MG63 (cell line): ENCODE measurements at places on chromosomes 6 and 20. TPM values are rescaled to one million over a fixed set of nuclear protein-coding genes. Genes with fewer than 3 reads are reported as not detected.

The FAM50B gene
- total RNA-seq = not detected in 2 replicates

The AURKA gene
- 86.4 and 130 TPM in 2 replicates for total RNA-seq

The HBS1L gene
- total RNA-seq = 78.6 and 86.9 TPM in 2 replicates

The SLC26A8 gene
- not detected in 2 replicates for total RNA-seq

The FLRT3 gene
- total RNA-seq = 32.3 and 51.6 TPM in 2 replicates

The CAGE1 gene
- 0.49 TPM in 1 of 2 replicates, not detected in the other for total RNA-seq

The PI3 gene
- total RNA-seq = not detected in 2 replicates

The CRISP3 gene
- not detected in 2 replicates for total RNA-seq

The GTF3C6 gene
- 22.3 and 68.3 TPM in 2 replicates for total RNA-seq

The BHLHE23 gene
- not detected in 2 replicates for total RNA-seq

The RGS17 gene
- total RNA-seq = 0.20 and 0.36 TPM in 2 replicates

The IL17A gene
- total RNA-seq = not detected in 2 replicates

The AKAP12 gene
- 5.7 and 7.9 TPM in 2 replicates for total RNA-seq

The TOP1 gene
- 21.3 and 28.5 TPM in 2 replicates for total RNA-seq

The MYLIP gene
- 9.7 and 14.3 TPM in 2 replicates for total RNA-seq

The TSPO2 gene
- total RNA-seq = not detected in 2 replicates

The LY6G6C gene
- total RNA-seq = not detected in 2 replicates

The EYS gene
- total RNA-seq = not detected in 2 replicates

The C6orf132 gene
- 0.07 and 0.17 TPM in 2 replicates for total RNA-seq

The CLDN20 gene
- not detected in 2 replicates for total RNA-seq

The SPAG4 gene
- 0.47 and 1.4 TPM in 2 replicates for total RNA-seq

The DEFB128 gene
- total RNA-seq = not detected in 2 replicates

The FAM83C gene
- not detected in 2 replicates for total RNA-seq

The SCGN gene
- total RNA-seq = not detected in 2 replicates

The ZNF322 gene
- total RNA-seq = 9.1 and 11.8 TPM in 2 replicates

The MYLK2 gene
- not detected in 2 replicates for total RNA-seq

The PRL gene
- total RNA-seq = not detected in 2 replicates

The TMEM217 gene
- total RNA-seq = 0.17 and 0.36 TPM in 2 replicates

The TMC2 gene
- total RNA-seq = not detected in 2 replicates

The SMPDL3A gene
- 2.0 and 2.1 TPM in 2 replicates for total RNA-seq

The ADGRB3 gene
- not detected in 2 replicates for total RNA-seq

The BTNL2 gene
- not detected in 2 replicates for total RNA-seq

The C6orf58 gene
- not detected in 2 replicates for total RNA-seq

The ABHD16B gene
- not detected in 2 replicates for total RNA-seq

The ACOT13 gene
- total RNA-seq = 1.9 and 3.7 TPM in 2 replicates

The ANKEF1 gene
- total RNA-seq = 0.79 and 1.3 TPM in 2 replicates

The F13A1 gene
- not detected in 2 replicates for total RNA-seq

The TPMT gene
- 8.3 and 9.5 TPM in 2 replicates for total RNA-seq

The C6orf15 gene
- 0.91 TPM in 1 of 2 replicates, not detected in the other for total RNA-seq

The RIMS4 gene
- 0.39 and 2.9 TPM in 2 replicates for total RNA-seq

The TOX2 gene
- 0.89 TPM in 1 of 2 replicates, not detected in the other for total RNA-seq

The SLC25A27 gene
- total RNA-seq = 0.32 and 15.2 TPM in 2 replicates

The MYH7B gene
- not detected in 2 replicates for total RNA-seq

The MAP1LC3A gene
- total RNA-seq = 0.13 TPM in 1 of 2 replicates, not detected in the other
